EL (cell line): ENCODE measurements at places on chromosomes 5 and 9.

- DNase-seq: no peak
Observed at GRCh38 chr5:39059064-39059463, 15.1 kb downstream of the RICTOR start.

- no peak for DNase-seq
Observed at GRCh38 chr5:56648460-56649034, 166.8 kb upstream of the MAP3K1 start.

DNA sequence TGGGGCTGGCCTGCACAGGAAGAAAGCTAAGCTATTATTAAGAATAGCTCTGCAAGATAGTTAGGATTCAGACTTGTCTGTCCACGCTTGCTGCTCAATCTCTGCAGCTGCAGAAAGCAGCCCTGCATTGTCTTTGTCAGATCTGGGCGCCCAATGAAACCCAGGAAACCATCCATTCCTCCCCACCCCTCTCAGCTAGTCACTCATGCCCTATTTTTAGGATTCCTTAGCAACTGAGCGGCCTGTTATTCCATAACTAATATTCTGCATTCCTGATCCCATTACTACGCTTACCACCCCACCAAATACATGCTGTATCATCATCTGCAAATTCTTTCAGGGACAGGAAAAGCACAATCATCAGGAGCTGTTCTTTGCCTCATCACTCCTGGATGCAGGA, 52.9 kb upstream of the APC start:
- peak; percentile 80 for DNase-seq

DNA sequence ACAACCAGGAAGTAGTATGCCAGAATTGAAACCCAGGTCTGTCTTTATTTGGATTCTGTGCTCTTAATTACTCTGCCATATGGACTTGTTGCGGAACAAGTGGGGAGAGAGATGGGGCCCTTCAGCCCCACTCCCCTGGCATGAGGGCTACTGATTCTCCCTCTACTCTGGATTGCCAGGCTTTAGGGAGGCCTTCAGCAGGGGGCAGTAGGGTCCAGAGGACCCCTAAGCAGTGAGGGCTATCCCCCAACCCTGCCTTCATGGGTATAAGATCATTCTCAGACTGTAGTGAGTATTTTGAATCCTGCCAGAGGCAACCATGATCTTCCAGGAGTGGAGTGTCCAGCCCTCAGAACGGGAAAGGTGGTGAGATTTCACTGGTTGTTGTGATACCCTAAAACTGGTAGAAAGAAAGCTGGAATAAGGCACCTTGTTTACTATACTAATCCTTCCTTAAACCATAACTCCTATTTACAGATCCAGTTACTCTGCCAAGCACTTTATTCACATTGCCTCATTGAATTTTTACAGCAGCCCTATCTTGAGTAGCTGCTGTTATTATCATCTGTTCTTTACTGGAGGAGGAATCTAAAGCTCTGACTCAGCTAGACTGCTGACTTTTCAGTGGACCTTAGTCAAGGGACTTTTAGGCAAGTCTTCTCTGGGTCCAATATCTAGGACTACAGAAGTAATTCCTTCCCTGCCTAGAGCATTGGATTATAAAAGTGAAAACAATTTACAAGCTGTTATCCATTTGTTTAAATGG, 31.3 kb upstream of the LARP1 start:
- DNase-seq: no peak

DNA sequence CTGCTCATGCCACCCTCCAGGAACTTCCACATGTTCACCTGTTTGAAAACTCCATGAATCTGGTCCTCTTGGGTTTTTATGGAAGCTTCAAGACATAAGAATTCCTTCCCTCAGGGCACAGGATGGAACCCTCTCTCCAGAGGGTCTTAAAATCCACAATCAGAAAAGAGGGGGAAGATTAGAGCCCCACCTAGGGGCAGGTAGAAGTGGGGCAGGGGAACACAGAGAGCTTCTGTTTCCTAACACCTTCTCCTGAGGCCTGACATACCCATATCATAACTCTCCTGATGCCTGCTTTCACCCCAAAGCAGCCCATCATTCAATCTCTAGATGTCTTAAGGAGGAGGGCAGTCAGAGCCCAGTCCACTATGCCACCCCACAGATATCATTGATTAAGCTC, 1087.7 kb upstream of the ARRDC3 start:
- no peak for DNase-seq

- peak; percentile 64 for DNase-seq
Observed at GRCh38 chr5:150656191-150657132, 4.6 kb upstream of the MYOZ3 start.
